ENCODE measurements at places on chromosomes 13 and 19.

- no peak for DNase-seq
These were observed 27.7 kb downstream of the GPR42 start for GRCh38 chr19:35398570-35398969.

DNA sequence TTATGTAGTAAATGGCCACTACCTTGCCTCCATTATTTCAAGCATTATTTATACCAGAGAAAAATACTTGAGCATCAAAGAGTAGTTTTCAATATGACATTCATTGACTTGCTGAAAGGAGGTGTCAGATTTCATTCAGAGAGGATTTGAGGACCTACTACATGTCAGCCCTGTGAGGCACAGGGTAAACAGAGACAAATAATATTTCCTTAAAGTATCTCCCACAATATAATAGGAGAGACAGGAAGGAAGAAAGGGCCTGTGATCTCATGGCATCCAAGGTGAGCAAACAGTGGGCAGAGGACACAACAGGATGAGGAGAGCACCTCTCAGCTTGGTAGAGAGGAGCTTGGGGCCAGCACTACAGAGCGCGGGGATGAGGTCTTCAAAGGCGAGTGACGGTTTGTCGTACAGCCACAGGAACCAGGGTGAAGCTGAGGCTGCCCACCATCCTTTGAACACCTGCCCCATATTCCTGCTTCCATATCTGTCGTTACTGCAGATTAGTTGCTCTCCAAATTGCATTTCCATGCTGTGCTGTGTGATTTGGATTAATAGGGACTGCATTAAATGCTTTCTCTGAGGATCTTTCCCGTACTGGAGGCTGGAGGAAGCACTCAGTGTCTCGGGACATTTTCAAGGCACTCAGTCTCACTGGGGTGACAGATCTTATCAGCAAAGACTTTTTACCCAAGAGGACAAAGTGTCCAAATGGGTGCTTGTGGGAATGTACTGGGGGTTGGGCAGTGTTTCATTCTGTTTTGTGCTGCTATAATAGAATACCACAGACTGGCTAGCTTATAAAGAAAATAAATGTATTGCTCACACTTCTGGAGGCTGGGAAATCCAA is 59.2 kb downstream of the GJA3 start:
- no peak for DNase-seq

DNA sequence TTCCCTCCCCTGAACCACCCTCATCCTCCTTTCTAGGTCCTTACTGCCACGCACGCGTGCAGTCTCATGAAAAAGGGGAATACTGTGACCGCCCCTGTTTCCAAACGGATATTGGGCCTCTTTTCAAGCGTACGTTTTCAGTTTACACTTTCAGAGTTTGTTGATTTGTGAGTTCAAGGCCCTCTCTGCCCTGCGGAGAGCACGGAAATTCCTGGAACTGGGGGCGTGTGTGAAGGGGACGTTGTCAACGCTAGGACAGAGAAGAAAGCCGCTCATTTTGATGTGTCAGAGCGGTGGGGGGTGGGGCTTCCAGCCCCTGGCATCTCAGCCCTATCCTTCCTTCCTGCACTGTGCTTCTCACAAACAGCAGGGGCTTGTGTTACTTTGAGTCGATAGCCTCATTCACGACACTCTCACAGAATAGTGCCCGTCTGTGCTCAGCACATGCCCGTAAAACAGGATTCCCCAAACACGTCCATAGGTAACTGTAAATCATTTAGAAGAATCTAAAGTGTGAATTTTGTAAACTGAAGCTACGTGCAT is 137.6 kb upstream of the PEG3 start:
- no peak for DNase-seq

GRCh38 chr13:41313117-41313516 is 2.0 kb downstream of the NAA16 start:
- DNase-seq, result no peak

DNA sequence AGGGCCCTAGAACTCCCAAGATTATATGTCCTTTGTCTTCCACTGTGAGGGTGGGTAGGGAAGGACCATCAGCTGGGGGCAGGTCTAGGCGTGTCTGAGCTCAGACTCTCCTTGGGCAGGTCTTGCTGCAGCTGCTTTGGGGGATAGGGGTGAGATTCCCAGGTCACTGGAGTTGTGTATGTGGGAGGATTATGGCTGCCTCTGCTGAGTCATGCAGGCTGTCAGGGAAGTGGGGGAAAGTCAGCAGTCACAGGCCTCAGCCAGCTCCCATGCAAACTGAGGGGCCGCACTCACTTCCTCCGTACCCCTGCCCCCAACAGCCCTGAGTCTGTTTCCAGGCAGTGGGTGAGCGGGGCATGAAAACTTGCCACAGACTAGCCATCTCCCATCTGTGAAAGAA is 600.8 kb downstream of the DIAPH3 start:
- DNase-seq, result no peak

DNA sequence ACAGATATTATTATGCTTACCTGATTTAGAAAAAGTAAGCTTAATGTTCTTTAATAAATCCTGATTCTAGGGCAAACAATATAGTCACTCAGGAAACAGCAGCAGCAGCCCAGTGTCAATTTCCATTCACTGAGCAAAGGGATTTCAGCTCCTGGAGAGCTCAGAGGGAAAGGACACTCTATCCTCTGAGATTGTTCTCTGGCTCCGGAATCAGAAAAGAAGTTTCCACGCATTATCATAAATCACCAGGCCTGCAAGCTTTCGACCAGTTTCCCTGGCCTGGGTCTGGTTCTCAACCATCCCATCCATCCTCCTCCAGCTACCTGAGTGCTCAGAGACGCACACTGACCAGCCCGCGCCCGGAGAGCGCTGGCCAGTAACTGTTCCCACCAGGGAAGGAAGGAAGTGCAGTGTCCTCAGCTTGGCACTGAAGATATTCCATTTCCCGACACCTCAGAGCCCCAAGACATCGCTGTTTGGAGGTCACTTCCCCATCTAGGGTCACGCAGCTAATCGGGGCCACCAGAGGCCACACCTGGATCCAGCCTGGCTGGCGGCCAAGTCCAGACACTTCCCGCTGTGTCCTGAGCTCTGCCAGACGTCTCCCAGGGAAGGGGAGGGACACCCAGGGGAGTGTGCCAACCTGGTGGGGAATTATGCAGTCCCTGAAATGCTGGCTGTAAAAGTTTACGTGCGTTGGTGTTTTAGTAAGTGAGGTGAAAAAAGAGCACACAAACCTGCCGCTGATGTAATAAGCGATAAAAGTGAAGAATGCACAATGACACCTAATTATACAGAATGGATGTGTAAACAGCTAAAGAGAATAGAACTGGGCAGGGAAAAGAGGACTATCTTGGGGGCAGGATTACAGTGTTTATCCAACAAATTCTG is 29.1 kb downstream of the EPS15L1 start:
- DNase-seq, result no peak

GRCh38 chr13:31227870-31228269 is 28.1 kb downstream of the B3GLCT start:
- DNase-seq, result no peak

GRCh38 chr13:77789376-77789775 is 91.9 kb downstream of the SLAIN1 start:
- DNase-seq, result no peak

GRCh38 chr13:93984052-93984451 is 495.4 kb downstream of the DCT start:
- DNase-seq, result no peak

GRCh38 chr13:113157206-113157928 is 1.1 kb upstream of the PROZ start:
- DNase-seq, result no peak

DNA sequence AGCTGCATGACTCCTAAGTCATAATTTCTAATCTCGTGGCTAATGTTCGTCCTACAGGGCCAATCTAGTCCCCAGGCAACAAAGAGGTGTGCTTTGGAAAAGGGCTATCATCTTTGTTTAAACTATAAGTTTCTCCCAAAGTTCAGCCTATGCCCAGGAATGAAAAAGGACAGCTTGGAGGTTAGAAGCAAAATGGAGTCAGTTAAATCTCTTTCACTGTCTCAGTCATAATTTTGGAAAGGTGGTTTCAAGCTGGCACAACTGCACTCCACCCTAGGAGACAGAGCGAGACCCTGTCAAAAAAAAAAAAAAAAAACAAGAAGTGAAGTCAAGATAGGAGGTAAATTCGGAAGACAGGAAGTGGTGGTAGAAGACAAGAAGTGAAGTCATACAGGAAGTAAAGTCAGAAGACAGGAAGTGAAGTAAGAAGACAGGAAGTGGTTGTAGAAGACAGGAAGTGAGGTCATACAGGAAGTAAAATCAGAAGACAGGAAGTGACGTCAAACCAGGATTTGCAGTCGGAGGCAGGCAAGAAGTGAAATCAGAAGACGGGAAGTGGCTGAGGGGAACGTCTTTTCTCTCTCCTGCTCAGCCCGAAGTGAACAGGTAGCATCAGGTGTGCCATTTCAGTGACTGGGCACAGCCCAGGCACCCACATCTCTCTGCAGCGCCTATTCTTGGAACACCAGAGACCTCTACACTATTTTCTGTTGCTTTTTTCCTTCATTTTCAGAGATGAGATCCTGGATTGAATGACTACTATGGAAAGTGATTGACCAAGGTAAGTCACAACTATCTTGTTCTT is 32.2 kb downstream of the GP6 start:
- peak; percentile 26 for DNase-seq

DNA sequence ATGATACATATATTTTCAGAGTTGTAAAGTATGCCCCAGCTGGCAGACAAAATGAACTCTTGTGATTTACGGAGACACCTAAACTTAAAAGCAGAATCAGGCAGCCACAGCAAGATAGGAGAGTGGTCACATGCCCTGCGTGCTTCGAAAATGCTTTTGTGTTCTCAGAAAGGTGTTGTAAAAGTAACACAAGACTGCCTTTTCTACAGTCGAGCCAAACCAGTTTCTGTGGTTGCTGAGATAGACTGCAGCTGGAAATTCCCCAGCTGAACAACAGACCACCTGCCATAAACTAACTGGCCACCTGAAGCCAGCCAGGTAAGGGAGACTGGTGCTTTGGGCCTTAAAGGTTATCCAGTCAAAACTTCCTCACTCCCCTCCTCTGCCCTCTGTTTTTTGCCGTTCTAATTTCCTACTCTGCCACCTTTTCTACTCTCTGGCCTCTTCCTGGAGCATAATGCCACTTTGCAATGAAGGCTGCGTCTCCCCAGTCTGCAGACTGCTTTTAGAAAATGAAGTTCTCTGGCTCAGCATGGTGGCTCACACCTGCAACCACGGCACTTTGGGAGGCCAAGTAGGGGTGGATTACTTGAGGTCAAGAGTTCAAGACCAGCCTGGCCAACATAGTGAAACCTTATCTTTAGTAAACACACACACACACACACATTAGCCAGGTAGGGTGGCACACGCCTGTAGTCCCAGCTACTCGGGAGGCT is 381.2 kb upstream of the SLITRK1 start:
- no peak for DNase-seq

- no peak for DNase-seq
These were observed 69.7 kb upstream of the SLC15A1 start for GRCh38 chr13:98822225-98822606.

DNA sequence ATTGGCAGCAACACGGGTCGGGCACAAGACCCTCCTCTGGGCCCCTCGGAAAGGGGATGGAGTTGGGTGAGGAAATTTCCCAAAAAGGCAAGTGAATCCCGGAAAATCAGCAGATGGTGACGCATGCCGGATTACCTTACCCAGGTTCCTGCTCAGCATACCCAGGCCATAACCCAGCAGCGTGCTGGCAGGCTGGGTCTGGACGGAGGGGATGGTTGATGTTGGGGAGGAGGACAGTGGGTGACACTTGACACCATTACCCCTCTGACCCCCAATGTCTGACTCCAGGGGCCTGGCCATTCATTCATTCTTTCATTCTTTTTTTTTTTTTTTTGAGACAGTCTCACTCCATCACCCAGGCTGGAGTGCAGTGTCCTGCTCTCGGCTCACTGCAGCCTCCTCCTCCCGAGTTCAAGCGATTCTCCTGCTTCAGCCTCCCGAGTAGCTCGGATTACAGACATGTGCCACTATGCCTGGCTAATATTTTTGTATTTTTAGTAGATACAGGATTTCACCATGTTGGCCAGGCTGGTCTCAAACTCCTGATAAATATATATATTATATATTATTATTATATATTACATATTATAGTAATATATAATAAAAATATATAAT is 799 bp downstream of the PVR start:
- no peak for DNase-seq

GRCh38 chr13:47168618-47169017 is 271.8 kb upstream of the HTR2A start:
- DNase-seq, result no peak

DNA sequence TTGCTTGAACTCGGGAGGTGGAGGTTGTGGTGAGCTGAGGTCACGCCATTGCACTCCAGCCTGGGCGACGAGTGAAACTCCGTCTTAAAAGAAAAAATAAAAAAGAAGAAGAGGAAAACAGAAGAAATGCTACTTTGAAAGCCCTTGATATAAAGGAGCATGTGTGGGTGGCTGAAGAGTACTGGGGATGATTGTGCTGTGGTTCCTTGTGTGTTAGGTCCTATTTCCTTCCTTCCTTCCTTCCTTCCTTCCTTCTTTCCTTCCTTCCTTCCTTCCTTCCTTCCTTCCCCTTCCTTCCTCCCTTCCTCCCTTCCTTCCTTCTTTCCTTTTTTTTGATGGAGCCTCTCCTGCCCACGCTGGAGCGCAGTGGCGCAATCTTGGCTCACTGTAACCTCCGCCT is 14.3 kb downstream of the WDR88 start:
- no peak for DNase-seq

DNA sequence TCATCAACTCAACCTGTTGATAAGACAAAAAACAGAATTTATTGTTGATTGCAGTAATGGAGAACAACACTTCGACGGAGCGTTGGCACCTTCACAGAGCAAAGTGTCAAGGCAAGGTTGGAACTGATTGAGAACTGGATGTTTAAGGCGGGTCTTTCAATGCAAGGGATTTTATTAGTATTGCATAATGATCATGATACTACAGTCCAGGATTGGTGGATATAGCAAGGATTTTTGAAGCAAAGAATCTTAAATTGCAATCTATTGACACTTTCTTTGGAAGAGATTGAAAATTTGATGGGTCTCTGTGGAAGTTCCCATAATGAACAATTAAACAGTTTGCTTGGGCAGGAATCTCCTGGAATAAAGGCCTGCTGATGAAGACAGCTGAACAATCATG is 632 bp upstream of the ZNF235 start:
- no peak for DNase-seq

- DNase-seq, result no peak
These were observed 43.4 kb downstream of the BICRA start for GRCh38 chr19:47652285-47652684.

DNA sequence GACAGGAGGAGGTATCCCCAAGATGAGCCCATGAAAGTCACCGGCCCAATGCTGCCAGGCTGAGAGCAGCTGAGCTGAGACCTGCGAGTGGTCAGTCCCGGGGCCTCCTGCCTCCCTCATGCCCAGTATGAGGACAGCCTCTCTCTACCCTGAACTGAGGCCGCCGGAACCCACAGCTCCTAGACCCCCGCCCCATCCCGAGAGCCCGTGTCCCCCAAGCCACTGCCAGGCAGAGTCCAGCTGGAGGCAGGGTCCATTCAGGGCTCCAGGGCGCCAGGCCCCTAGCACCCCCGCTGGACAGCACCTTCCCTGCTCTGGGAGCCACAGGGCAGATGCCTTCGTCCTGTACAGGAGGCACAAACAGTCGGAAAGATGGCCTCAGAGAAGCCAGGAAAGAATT is 38.7 kb downstream of the MLLT1 start:
- DNase-seq, result no peak
